ENCODE measurements at places on chromosomes 2 and 18.

DNA sequence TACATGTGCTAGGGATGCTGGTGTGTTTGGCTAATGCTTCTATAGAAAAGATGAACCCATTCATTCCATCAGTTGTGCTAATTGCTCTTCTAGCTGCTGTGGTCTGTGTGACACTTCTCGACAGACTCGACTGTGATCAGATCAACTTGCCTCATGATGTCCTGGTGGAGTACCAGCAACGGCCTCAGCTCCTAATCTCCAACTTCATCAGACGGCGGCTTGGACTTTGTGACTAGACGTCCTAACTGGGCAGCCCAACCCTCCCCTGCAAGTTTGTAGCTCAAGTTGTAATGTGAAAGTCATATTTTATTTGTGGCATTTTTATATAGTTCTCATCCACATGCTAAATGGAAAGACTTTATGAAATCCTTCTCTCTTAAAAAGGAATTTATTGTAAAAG lies 33.0 kb downstream of the UPP2 start:
- no peak for DNase-seq

DNA sequence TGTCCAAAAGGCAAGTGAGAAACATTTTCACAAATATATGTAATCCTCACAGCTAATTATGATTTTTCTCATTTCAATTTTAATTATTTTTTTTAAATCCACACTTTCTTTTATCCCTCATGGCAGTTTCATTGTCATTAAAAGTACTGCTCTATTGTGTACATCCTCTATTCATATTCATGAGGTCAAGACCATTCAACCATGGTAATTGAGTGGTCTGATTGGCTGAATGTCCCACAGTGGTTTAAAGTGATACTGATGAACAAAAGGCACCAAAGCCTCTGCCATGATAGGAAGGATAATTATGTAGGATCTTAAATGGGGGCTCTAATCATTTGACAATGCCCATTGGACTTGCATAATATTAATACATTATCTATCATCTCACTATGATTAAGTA lies 108.4 kb upstream of the EPHA4 start:
- no peak for DNase-seq

GRCh38 chr18:24027156-24027827 lies 12.7 kb downstream of the TTC39C start:
- DNase-seq: no peak

DNA sequence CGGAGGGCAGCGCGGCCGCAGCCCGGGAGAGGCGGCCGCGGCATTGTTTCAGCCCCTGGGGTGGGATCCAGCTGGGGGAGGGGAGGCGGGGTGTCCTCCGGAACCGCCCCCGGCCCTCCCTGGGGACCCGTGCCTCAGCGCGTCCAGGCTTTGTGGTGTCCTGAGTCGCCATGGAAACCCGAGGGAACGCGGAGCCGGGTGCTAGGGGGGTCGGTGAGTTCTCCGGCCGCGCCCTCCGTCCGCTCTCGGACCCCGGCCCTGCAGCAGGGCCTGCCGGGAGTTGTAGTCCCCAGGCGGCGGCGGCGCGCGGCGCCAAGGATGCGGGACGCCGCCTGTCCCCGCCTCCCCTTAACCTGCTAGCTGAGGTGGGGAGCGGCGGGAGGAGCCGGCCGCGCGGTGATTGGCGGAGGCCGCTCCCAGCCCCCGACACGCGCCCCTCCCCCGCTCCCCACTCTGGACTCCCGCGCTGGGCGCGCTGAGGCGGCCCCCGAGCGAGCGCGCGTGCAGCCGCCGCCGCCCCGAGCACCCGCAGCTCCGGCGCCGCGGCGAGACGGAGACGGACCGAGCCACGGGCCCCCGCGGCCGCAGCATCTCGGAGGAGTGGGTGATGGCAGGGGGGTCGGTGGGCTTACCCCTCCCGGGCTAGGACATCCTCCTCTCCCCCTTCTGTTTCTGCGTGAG lies at the start of gene DPYSL5:
TSS of gene DPYSL5 (plus strand) at position 478 of the 681 bp plus-strand sequence. CDS start 50,368 bp downstream, outside the sequence.
- no peak for DNase-seq

DNA sequence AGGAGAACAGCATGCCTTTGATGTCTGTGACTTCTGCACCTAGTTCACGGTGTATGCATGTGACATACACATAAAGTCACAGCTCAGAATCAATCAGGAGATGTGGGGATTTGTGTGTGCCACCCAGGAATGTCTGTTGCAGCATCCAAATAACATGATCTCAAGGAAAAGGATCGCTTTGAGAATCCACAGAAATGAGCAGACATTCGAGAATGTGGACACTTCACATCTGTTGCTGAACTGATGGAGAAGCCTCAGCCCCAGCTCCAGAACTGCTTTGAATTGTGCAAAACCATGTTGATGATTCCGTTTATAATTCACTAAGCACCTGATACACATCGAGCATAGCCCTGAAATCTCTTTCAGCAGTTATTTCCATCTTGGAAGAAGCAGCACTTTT lies 208.6 kb downstream of the CMPK2 start:
- no peak for DNase-seq

Data from coronary artery (tissue), 2 donors.